ENCODE measurements at places on chromosomes 13 and 19.

- no peak for DNase-seq
Observed at GRCh38 chr13:43687038-43687437, 99.7 kb downstream of the ENOX1 start.

GRCh38 chr13:94162289-94162688 lies 317.2 kb downstream of the DCT start:
- no peak for DNase-seq

GRCh38 chr19:37966211-37966661 lies 59.2 kb downstream of the SIPA1L3 start:
- no peak for DNase-seq

GRCh38 chr13:28434926-28435325 lies 60.0 kb downstream of the FLT1 start:
- DNase-seq: no peak

DNA sequence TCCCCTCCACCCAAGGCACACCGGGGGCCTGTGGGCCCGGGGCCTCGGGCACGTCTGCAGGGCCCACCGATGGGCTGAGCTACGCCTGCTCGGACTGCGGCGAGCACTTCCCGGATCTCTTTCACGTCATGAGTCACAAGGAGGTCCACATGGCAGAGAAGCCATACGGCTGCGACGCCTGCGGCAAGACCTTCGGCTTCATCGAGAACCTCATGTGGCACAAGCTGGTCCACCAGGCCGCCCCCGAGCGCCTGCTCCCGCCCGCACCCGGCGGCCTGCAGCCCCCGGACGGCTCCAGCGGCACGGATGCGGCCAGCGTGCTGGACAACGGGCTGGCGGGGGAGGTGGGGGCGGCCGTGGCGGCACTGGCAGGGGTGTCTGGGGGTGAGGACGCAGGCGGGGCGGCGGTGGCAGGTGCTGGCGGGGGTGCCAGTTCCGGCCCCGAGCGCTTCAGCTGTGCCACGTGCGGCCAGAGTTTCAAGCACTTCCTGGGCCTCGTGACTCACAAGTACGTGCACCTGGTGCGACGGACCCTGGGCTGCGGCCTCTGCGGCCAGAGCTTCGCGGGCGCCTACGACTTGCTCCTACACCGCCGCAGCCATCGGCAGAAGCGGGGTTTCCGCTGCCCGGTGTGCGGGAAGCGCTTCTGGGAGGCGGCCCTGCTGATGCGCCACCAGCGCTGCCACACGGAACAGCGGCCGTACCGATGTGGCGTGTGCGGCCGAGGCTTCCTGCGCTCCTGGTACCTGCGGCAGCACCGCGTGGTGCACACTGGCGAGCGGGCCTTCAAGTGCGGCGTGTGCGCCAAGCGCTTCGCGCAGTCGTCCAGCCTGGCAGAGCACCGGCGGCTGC lies 8.6 kb downstream of the ZNF784 start:
- no peak for DNase-seq

GRCh38 chr13:41673640-41674039 lies 216.3 kb downstream of the RGCC start:
- no peak for DNase-seq

DNA sequence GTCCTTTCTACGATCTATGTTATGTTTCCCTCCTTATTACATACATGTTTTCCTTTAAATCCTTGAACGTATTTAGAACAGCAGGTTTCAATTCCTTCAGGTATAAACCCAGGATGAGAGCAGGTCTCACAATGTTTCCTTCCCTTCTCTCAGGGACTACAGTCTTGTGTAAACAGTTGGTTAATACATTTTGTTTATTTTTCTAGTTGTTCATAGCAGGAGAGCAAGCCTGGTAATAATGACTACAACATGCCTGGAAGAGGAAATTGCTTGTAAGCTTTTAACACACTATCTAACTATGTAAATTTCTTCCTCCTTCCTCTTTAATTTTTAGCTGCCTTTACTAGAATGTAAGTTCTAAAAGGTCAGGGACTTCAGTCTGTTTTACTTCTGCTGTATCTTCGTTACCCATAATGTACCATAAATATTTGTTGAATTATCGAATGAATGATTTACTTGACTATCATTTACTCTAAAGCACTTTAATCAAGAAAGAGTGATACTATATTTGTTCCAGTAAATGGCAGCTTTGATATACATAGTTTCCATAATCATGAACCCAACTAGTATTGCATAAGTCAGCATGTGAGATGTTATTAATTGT lies 28.9 kb upstream of the TNFRSF19 start:
- DNase-seq: no peak
